ENCODE measurements at places on chromosomes 16 and 17.

DNA sequence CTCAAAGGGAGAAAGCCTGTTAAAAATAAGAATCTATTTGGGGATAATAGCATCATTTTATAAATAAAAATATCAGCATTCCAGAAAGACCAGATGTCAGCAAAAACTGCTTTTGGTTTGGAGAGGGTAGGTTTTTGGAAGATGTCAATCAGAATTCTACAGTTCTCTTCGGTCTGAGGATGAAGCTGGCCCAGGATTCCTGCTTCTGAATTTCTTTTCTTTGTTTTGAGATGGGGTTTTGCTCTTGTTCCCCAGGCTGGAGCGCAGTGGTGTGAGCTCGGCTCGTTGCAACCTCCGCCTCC is 31.0 kb upstream of the PITPNA start:
- DNase-seq = no peak

GRCh38 chr16:83847371-83848225 is 39.8 kb downstream of the HSBP1 start:
- peak; percentile 71 for DNase-seq

- peak; percentile 91 for DNase-seq
Observed at GRCh38 chr16:50313596-50314478, 47.5 kb downstream of the ADCY7 start.

DNA sequence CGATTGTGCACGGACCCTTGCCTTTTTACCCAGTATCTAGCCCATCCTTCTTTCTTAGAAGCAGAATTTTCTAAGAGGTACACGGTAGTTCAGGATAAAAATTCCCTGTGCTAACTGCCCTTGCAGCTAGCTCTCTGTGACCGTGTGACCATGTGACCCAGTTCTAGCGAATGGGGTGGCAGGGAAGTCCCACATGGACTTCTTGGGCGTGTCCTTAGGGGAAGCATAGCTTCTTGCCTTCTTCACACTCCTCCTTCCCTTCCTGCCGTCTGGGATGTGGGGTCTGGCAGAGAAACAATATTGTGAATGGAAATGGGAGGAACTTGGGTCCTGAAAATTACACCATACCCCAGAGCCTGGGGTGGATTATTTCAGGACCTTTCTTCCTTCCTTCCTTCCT is 670.7 kb downstream of the MAF start:
- DNase-seq = no peak

DNA sequence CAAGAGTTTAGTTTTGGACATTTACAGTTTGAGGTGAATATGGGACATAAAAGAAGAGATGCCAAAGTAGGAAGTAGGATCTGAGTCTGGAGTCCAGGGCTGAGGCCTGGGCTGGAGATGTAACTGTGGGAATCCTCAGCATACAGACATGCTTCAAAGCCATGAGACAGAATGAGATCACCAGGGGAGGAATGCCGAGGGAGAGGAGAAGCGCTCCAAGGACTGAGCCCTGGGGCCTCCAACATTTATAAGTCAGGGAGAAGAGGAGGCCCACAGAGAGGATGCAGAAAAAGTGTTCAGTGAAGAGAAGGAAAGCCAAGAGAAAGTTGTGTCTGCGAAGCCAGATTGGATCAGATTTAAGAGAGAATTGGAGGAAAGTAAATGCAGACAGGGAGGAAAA is 277.5 kb upstream of the MYOCD start:
- no peak for DNase-seq

DNA sequence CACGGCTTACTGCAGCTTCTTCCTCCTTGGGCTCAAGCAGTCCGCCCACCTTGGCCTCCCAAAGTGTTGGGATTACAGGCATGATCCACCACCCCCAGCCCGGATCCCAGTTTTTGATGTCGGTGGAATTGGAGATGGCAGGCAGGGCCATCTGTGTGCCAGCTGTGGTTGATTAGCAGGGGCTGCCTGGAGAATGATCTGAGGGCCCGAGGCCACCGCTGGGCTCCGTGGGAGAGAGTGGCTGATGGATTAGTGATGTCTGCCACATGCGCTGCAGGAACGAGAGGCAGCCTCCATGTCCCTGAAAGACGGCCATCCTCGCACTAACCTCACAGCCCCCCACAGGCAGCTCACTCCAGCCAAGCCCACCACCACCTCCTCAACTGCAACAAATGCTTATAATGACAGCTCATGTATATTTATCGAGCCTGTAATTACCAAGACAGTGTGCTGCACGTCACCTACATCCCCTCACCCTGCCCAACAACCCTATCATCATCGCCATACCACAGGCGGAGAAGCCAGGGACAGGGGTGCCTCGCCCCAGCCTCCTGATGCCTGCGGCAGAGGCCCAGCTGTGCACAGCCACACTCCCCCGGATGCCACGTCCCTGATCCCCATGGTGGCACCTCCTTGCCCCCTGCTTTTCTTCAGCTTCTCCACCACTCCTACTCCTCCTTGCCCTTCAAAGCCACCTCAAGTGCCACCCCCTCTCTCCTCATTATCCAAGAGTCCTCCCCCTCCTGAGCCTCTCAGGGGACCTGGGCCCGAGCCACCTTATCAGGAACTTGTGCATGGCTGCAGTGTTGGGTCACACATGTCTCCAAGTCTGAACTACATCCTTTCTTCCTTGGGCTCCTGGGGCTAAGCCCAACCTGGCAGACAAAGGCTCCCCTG is 33.2 kb downstream of the ACTG1 start:
- DNase-seq = no peak

- no peak for DNase-seq
Observed at GRCh38 chr16:35750157-35750689, 2290.8 kb downstream of the TP53TG3F start.

DNA sequence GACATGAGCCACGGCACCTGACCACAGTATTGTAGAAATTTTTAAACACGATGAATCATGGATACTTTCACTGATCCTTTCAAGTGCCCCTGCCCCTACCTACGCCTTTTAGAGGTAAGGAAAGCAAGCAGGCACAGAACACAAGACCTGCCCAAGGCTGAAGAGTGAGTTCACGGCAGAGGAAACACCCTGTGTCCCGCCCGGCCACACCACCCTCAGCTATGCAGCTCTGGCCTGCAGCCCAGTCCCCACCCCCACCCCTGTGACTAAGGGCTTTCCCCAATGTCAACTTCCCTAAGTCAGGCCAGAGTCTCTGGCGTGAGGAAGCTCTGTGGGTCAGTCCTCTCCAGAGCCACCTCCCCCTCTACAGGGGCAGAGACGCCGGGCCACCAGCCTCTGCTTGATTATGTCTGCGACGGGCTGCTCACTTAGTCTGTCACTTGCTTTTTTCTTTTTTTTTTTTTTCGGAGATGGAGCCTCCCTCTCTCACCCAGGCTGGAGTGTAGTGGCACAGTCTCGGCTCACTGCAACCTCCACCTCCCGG is 8.4 kb downstream of the SLC16A5 start:
- DNase-seq = peak; percentile 96

DNA sequence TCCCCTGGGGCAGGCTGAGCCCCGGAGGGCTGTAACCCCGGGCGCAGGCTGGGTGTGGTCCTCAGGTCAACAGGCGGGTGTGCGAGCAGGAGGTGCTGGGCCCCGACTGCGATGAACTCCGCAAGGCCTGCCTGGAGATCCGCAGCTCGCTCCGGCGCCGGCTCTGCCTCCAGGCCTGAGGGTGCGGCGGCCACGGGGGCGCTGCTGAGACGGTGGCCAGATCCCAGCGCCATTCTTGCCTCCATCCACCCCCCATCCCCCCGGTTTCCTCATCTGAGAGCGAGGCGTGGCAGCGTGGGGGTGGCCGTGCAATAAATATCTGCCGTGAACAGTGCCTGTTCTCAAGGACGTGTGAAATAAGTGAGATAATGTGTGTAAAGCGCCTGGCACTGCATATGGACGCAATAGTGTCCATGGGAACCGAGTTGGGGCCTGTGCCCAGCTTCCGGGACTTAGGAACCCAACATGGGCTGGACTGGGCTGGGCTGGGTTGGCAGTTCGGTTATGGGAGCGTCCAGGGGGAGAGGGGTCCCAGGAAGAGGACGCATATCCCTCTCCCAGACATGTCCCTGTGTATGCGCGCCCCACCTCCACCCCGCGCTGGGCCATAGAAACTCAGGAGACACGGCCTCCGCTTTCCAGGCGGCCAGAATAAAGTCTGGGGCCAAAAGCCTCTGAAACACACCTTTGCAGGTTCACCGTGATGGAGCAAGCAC is 15.0 kb downstream of the ZNF213 start:
- peak; percentile 72 for DNase-seq

GRCh38 chr16:89095491-89095951 is 1.9 kb downstream of the ACSF3 start:
- DNase-seq = no peak

GRCh38 chr17:73498886-73499554 is 145.2 kb downstream of the SDK2 start:
- DNase-seq = no peak

- no peak for DNase-seq
Observed at GRCh38 chr17:45782889-45783592, 1.1 kb upstream of the CRHR1 start.

DNA sequence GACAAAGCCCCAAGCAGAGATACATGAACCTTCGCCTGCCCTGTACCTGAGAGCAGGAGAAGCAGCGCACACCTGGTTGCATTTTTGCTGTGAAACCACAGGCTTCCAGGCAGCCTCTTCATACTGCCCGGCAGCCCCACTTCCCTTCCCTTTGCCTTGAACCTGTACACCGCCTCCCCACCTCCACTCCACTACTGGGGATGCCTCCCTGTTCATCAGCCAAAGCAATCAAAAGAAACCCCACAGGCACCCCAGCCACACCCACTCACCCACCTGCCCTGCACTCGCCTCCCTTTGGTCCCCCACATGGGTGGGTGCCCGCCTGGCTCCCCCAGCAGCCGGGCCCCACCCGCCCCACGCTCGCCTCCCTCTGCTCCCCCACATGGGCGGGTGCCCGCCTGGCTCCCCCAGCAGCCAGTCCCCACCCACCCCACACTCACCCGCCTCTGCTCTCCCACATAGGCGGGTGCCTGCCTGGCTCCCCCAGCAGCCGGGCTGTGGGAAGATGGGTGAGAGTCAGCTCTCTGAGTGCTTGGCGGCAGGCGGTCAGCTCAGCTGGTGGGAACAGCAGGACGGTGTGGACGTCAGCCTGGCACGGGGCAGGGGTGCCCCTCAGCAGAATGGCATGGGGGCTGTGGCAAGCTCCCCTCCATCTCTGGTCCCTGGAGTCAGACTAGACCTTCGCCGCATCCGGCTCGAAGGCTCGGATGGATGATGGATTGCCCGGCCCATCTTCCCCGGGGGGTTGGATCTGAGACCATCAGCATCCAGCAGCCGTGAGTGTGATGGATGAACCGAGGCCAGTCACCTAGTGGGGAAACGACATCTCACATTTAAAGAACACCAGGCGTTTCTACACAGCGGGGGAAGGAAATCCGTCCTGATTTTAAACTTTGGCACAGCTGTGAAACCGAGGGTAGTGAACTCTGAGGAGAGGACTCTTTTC is 135.6 kb downstream of the BANP start:
- DNase-seq = no peak

DNA sequence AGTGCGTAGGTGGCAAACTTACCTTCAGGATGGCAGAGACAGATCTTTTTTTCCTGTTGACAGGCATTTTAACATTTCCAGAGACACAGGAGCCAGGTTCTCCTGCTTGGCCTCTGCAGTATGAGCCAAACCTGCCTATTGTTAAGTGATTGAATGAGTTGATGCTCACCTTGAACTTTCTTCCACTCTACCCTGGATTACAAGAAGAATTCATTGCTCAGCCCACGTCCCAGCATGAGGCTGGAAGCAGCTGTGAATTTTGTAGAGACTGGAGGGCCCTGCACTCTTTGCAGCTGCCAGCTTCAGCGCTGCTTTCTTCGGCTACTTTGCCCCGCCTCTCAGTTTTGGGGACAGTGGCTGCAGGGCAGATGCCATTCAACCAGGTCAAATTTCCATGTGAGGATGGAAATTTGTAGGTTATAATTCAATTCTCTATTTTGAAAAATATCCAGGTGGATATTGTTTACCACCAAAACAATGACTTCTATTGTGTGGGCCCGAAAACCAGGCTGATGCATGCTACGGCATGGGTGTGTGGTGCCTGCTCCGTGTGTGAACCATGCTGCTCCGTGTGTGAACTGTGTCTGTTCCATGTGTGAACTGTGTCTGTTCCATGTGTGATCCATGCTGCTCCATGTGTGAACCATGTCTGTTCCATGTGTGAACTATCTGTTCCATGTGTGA is 75.2 kb upstream of the METTL9 start:
- DNase-seq = no peak

DNA sequence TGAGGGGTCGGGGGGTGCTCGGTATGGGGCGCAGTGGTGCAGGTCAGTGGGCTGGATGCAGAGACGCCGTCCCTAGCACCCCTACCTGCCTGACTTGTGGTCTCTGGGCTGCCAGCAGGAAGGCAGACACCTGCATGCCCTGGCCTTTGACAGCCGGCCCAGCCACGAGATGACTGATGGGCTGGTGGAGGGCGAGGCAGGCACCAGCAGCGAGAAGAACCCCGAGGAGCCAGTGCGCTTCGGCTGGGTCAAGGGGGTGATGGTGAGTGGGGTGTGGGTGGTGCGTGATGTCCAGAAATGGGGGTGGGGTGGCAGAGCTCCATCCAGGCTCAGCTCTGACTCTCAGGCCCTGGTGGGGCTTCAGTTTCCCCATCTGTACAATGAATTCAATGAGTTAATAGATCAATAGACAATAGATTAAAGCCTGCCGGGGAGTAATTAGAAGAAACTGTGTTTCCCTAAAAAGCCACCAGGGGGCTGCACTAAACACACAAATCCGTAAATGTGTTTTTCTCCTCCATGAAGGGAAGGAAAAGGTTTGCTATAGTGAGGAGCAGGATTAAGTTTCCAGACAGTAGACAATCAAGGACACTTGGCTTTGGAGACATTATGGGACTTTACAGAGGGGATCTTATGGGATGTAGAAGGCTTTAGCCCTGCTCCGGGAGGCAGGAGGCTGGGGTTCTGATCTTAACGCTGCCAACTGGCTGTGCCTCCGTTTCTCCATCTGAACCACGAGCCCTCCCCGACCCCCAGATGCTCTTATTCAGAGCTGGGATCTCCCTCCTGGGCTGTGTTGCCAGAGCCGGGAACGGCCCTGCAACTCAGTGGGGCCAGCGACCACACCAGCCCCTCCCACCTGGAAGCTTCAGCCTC is 2.2 kb downstream of the SLC12A3 start:
- DNase-seq = peak; percentile 74

GRCh38 chr17:65314212-65314611 is 177.0 kb downstream of the RGS9 start:
- DNase-seq = no peak

GRCh38 chr16:49740256-49740655 is 115.7 kb downstream of the ZNF423 start:
- DNase-seq = no peak

DNA sequence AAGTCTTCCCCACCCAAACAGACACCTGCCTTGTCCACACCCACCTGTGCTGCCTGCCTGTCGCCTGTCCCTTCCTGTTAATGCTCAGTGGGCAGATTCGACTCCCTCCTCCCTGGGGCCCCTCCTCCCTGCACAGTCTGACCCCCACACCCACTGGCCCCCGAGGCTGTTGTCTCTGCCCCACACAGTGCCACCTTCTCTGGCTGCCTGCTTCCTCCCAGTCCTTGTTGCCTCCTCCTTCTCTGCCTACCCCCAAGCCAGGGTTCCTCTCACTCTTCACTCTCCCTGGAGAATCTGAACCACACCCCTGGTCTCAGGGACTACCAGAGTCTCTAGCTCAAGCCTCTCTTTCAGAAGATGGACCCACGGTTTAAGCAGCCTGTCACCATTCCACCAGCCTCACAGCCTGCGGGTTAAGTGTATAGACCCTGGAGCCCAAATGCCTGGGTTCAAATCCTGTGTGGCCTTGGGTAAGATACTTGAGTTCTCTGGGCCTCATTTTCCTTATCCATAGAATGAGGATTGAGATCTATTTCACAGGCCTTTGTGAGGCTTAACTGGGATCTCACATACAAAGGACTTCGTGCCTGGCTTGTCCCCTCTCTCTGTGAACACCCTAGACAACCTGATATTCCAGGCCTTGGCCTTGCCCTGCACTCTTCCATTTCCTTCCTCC is 3.8 kb upstream of the ARHGAP23 start:
- DNase-seq = no peak

- DNase-seq = peak; percentile 30
Observed at GRCh38 chr16:12416136-12416787, 387.4 kb downstream of the CPPED1 start.

Measured in inflammatory macrophage (primary cell).